Coronary artery (tissue), 2 donors: ENCODE measurements at places on chromosomes 13 and 19.

DNA sequence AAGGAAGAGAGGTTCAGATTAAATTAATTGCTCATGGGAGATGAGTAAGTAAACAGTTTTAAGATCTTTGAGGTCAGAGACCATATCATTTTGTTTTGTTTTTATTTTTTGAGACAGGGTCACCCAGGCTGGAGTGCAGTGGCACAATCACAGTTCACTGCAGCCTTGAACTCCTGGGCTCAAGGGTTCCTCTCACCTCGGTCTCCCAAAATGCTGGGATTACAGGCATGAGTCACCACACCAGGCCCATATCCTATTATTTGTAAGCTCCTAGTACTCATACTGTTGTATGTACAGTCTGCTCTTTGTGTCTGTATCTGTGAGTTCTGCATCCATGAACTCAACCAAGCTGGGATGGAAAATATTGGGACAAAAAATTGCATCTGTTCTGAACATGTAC lies 6.0 kb upstream of the RASL11A start:
- no peak for DNase-seq

DNA sequence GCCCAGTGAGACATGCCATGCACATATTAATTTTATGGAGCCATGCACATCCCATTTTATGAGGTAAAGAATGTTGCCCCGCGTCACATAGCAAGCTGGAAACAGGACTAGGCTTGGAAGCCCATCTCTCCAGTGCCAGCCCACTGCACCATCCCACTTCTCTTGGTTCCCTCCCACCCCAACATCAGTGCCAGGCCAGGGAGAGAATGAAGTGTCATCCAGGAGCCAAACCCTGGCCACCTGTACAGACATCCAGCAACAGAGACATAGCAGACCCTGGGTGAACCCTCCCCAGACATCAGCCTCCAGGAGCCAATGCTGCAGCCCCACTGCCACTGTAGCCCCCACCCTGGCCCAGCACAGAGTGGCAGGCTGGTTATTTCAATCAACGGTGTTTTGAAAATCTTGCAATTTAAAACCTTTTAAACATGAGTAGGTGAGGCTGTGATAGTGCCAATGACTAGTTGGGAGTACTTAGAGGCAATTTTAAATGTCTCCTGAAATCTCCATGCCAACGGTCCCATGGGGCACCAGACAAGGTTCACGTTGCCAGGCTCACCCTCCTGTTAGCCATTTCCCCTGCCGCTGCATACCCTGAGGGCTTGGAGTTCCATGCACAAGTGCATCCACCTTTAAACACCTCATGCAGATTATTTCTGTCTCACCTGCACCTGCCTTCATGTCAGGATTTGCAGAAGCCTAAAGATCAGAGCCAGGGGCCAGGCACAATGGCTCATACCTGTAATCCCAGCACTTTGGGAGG lies 34.7 kb downstream of the VSTM2B start:
- DNase-seq, result peak; percentile 38

DNA sequence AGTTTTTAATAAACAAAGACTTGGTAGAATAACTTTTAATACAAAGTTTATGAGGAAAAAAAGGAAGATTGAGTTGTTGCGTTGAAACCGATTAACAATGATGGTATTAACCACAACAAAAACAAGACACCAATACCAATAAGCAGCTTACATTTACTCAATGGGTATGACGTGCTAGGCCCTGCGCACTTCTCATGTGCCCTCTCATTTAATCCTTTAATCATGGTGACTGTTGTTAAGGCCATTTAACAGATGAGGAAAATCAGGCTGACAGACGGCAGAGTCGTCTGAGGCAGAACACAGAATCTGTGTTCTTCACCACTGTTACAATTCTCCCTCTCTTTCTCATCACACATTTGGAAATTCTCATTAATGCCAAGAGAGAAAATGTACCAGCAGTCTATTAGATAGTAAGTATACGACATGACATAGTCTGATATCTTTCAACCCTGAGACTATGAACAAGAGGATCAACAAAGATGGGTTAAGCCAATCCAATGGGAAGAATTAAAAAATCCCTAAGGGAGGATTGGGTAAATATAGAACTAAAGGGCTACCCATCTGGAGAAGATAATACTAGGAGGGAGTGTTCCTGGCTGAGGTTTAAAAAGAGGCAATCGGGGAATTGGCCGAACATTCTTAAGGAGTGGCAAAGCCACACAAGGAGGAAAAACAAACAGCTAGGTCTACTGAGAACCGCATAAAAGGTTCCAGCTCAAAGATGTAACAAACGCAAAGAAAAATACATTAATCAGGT lies 54.0 kb downstream of the DOCK9 start:
- no peak for DNase-seq

GRCh38 chr13:50355797-50356196 lies 340.6 kb downstream of the KCNRG start:
- no peak for DNase-seq

- DNase-seq, result no peak
These were observed 104.9 kb downstream of the RNF17 start for GRCh38 chr13:24868874-24869273.

DNA sequence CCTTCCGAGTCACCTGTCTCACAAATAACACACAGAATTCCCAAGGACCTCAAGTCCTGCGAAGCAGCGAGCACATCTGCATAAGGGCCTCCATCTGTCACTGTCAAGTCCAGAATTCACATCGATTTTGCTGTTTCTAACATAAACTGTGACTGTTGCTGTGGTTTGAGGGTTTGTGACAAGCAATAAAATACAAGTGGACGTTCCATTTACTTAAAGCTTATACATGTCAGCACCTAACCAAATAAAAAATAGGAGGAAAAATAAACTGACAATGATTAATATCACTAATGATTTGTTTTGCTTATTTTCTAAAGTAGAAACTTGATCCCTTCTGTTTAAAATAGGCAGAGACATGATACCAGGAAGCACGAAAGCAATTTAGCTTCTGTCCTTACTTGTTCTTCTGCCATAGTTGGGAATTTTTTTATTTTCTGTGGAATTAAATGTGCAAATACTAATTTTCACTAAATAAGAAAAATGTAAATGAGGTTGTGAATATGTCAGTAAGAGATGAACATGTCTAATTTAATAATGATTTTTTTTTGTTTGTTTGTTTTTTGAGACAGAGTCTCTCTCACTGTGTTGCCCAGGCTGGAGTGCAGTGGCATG lies 279.1 kb downstream of the FGF9 start:
- DNase-seq, result no peak

DNA sequence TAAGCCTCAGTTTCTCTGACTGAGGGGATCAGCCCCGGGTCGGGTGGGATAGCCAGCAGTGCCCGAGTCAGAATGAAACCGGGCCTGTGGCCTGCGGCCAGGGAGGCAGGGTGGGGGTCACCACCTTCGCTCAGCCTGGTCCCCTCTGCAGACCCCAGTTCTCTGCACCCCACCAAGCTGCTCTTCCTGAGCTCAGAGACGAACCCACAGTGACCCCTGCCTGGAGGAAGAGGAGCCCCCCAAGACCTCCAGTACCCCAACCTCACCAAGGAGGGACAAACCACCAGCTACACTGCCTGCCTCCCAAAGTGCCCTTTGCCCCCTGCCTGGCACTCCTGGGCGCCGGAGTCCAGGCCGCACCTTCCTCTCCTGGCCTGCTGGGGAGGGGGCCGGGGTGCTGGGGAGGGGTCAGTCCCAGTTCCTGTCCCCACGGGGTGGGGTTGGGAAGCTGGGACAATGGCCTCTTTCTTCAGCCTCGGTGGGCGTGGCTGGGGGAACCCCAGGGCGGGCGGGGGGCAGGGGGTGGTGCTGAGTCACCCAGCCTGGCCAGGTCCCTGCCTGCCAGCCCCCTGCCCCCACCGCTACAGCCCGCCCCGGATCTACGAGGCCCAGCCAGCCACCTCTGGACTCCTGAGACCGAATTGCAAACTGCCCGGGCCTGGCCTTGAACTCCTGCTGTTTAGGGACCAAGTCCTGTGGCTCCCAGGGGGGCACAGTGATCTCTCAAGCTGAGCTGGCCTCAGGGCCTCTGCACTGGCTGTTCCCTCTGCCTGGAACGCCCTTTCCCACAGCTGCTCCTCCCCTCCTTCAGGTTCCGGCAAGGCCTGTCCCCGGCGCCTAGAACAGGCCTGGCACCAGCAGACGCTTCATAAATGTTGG lies 14.3 kb downstream of the ZBTB7A start:
- DNase-seq, result no peak

DNA sequence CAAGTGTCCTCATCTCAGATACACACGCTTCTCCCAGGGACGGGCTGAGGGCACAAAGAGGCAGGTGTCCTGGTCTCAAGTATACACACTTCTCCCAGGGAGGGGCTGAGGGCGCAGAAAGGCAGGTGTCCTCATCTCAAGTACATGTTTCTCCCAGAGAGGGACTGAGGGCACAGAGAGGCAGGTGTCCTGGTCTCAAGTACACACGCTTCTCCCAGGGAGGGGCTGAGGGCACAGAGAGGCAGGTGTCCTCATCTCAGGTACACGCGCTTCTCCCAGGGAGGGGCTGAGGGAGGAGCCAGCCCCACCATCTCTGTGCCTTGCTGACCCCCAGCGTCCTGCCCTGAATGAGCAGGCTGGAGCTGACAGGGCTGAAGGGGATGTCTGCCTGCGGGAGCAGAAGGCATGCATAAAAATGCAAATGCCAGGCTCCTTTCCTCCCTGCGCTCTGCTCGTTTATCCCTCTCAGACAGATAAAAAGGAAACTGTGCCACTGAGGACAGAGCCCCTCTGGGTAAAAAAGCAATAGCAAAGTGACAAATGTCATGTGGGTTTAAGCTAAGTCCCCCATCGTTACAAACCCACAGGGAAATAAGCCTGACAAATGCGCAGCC lies 96.1 kb upstream of the UQCRFS1 start:
- no peak for DNase-seq

DNA sequence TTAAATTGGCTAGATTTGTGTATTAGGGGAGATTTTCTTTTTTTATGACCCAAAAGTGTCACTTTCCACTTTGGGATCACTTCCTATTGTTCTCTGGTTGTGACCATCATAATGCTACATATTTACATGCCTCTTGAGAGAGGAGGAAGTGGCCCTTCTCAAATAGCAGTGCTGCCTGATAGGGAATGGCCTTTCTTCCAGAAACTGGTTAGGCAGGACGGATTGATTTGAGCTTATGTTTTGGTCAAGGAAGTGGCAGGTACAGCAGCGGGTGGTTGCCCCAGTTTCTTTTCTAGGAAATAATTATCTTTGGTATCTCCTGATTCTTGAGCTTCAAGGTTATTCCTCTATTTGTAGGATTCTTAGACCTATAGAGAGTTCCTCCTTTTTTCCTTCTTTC lies 21.9 kb upstream of the WTIP start:
- no peak for DNase-seq

- DNase-seq, result no peak
These were observed 22.8 kb downstream of the KLF12 start for GRCh38 chr13:74111399-74111798.

GRCh38 chr13:83008212-83008929 lies 873.9 kb downstream of the SLITRK1 start:
- no peak for DNase-seq

- DNase-seq, result peak; percentile 55
These were observed 850 bp upstream of the KLK11 start for GRCh38 chr19:51027126-51027806.

GRCh38 chr13:104757712-104758111 lies 1691.5 kb upstream of the SLC10A2 start:
- no peak for DNase-seq
